GM18507 (cell line): ENCODE measurements at places on chromosomes 11 and 22.

GRCh38 chr22:25120093-25120561 is 79.5 kb upstream of the CRYBB3 start:
- no peak for DNase-seq

DNA sequence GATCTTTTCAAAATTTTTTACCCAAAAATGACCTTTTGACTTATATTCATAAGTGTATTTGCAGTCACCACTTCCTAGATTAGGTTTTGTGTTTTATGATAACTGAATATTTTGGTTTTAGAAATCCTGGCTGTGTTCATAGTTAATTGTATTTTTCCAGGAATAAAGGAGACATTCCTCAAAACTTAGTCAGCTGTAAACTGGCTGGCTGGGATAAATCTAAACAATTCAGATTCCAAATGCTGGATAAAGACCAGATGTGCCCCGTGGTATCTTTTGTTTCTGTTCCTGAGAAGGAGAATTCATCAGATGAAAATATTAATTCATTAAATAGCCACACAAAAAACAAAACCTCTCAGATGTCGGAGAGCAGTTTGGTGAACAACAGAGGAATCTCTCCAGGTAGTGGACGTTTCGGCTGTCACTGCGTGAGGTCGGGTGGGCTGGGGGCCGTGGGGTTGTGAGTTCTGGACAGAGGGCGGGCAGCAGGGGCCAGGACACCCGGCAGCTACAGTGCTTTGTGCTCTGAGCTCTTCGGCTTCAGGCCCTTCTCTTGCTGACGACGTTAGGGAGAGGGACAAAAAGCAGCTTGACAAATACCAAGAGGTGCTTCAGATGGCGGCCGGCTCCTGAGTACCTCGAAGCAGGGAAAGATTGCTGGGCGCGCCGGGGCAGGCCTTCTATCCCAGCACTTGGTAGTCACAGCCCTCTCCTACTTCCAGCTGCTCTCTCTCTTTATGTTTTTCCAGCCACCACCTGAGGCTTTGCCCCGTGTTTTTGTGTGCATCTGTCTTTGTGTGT is 24.6 kb downstream of the MOV10L1 start:
- no peak for DNase-seq

- DNase-seq = no peak
Observed at GRCh38 chr22:25749420-25750169, 7.6 kb downstream of the MYO18B start.

DNA sequence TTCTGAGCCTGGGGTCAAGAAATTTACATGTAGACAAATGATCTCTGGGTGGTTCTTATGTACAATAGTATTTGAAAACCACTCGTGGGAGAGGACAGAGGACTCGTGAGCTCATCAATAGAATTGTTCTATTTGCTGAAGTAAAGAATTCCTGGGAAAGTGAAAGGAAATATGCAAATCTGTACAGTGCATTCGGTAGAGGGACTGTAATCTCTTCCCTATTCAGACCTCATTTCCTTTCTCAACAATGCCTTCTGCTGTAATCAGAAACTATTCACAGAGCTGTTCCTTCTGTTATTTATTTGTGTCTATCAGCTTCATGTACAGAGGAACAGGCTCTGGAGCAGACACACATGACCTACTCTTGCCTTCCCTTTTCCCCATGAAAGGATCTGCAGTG is 709.4 kb upstream of the KIRREL3 start:
- no peak for DNase-seq

GRCh38 chr11:60310407-60310998 is 16.6 kb upstream of the MS4A6E start:
- DNase-seq = peak; percentile 22
